ENCODE measurements at places on chromosomes 16 and 17.

DNA sequence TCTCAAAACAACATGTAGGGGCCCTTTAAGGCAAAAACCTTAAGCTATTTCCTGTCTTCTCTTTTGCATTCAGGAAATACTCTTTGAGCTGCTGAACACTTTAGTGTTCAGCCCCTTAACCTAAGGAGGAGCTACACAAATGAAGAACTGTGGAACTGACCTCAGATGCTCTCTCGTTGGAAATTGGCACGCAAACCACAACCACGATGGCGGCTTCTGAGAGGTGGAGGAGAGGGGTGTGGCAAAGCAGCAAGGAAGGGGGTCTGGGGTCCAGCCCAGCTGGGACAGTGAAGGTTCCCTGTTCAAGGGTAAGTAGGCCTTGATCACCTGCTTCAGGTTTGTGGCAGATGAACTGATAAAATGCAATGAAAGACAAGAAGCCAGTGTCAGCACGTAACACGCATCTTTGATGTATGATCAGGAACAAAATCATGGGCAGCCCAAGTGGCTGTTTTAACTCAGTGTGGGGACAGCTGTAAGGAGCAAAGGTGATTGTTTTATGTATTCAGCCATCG lies 291.6 kb upstream of the TNRC6C start:
- DNase-seq: no peak

DNA sequence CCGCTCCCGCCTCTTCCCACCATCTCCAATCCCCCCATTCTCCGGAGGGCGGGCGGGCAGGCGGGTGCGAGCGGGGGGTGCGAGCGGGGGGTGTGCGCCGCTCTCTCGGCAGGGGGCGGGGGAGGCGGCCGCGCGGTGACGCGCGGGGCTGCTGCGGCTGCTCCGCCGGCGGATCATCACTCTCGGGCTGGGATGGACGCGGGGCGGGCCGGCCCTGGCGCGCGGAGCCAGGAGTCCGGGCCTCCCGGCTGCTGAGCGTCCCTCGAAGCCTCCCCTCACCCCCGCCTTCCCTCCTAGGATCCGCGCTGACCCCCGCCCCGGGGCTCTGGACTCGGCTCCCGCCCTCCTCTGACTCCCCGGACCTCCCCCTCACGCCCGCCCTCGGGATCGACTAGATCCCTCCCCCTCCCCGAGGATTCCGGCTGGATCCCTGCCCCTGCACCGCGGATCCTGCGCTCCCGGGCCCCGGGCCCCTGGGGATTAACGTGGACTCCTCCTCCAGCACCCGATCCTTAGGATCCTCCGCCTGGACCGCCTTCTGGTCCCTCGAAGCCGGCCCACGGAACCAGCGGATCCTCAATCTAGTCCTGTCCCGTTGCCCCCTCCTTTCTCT lies 946 bp upstream of the TMEM256 start:
- peak; percentile 91 for DNase-seq

- DNase-seq: no peak
Observed at GRCh38 chr17:76720941-76721340, 5.5 kb downstream of the JMJD6 start.

DNA sequence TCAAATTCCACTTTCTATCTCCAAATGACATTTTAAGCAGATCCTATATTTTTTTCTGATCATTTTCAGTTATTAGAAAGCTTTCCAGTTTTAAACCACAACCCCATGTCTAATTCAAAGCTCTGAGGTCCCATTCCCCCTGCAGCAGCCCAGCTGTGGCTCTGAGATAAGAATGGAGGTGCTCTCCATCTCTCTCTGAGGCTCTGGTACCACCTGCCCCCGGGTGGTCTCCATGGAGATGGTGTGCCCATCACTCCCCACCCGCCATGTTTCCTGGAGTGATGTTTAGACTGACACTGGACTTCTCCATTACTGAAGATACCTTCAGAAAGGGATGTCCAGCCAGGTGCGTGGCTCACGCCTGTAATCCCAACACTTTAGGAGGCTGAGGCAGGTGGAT lies 68.1 kb upstream of the SEC14L1 start:
- no peak for DNase-seq

DNA sequence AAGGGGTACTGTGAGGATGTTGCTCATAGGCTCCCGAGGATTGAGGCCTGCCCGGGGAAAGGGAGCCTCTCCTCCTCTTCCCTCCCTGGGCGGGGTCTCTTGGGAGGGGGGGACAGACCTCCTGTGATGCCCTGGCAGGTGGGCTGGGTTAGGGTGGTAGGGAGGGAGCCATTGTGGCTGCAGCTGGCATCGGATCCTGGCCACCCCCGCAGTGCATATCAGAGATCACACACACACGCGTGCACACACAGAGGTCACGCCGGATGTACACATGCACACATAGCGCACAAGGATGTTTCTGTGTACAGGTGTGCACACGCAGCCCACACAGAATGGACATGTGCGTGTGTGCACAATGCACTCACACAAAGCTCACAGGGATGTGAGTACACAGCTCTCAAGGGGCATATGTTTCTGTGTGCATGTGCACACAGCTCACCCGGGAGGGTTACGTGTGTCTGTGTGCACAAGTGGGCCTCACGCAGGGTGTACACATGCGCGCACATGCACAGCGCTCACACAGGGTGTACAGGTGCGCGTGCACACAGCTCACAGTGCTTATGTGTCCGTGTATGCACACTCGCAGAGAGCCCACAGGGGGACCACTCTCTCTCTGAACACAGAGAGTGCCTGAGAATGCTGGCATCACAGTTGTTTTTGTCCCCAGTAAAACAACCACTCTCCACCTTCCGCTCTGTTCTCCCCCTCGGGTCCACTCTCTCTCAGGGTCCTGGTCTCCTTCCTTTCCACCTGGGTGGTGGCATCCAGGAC lies 2.4 kb downstream of the GJD3 start:
- DNase-seq: no peak

- DNase-seq: no peak
Observed at GRCh38 chr17:67696347-67696746, 21.4 kb upstream of the NOL11 start.

- no peak for DNase-seq
Observed at GRCh38 chr17:76690596-76691280, 20.0 kb downstream of the MXRA7 start.

GRCh38 chr16:566475-567372 lies at the start of gene NHLRC4:
Gene NHLRC4, plus strand, starts transcription at chr16:567005. Its CDS starts 1,043 bp downstream, at chr16:568048.
- DNase-seq: peak; percentile 65

GRCh38 chr17:40063901-40064531 lies 1.3 kb downstream of the THRA start:
- DNase-seq: no peak

DNA sequence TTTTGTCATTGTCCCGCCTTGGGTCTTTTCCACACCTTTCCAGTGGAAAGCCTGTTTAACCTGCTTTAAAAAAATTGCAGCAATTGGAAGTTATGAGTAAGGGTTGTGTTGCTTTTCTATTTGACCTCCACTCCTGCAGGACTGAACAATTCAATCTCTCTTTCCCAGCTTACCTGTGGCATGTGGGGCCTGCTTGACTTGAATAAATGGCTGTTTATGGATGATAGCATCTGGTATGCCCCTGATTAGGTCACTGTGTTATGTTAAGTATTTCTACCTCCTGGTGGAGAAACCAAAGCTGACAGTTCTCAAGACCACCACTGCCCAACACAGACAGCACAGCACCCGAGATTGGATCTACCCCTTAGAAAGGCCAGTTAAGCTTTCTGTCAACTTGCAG lies 64.8 kb upstream of the NOG start:
- DNase-seq: no peak

DNA sequence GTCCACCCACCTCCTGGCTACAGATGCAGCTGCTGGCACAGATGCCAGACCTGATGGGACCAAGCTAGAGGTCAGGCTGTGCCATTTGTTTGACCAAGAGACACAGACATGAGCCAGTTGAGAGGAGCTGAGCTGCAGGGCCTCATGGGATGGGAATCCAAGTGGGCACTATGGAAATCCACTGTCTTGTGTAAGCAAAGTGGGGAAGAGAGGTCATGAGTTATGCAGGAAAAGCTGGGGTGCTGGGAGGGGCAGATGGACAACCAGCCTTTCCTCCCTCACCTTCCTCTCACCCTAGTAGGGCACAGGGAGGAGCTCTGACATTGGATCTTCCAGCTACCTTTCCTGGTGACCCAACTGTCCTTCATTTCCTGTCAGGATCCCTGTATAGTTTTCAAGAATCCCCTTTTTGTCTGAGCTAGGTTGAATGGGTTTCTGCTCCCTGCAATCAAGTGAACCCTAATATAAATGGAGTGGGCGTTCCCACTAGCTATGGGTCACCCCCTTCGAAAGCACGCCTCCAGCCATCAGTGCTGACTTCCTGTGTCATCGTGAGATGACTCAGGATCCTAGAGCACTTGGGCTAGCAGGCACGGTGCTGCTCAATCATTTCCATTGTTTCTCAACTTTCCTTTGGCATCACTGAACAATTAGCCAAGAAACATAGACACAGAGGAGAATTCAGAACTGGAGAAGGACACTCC lies 13.6 kb downstream of the ATPAF2 start:
- peak; percentile 66 for DNase-seq

DNA sequence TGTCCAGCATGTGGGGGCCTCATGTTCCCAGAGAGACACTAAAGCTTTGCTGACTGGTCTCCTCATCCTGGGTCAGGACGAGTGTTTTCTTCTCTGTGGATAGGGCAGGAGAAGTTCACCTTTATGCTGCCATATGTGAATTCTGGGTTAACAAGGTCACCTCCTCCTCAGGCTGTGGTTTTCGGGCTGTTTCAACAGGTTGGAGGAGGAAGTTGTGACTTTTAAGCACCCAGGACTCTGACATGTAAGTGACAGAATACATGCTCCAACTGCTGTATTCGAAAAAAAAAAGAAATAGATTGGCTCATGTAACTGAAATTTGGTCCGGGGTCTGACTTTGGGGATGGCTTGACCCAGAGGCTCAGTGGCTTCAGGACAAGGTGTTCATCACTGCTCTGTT lies 54.2 kb downstream of the SNX20 start:
- DNase-seq: no peak

- peak; percentile 61 for DNase-seq
Observed at GRCh38 chr17:72614871-72615626, 477.4 kb downstream of the SLC39A11 start.

GRCh38 chr17:5762191-5762590 lies 177.9 kb upstream of the NLRP1 start:
- DNase-seq: no peak

GRCh38 chr17:74987909-74988711 lies 678 bp downstream of the CDR2L start:
- DNase-seq: peak; percentile 91

DNA sequence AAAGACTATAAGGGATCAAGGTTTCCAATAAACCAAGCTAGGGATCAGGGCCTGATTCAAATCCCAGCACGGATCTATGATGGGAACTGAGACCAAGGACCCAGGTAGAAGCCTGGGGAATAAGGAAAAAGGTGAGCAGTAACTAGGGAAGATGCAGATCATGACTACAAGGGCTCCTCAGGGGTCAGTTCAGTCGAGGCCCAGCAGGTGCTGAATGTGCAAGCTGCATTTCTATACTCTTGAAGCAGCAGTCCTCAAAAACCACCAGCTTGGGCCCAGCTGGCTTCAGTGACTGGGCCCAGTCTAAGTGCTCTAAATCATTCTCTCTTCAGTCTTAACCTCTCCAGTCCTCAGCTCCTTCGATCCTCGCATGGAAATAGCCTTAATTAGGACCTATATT lies 228.8 kb upstream of the AXIN2 start:
- no peak for DNase-seq

DNA sequence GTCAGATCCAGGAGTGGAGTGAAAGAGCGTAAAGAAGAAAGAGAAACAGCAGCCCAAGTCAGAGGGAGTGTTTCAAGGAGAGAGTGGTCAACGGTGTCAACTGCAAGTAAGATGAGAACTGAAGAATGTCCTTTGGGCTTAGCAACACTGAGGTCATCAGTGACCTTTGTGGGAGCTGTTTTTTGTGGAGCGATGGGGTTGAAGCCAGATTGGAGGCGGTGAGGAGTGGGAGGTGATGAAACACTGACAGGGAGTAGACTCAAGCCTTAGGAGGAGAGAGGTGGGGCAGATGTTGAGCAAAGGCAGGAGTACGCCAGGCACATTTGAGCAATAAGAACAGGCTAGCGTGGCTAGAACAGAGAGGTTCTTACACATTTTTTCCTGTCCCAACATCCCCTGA lies 103.7 kb upstream of the GNAO1 start:
- DNase-seq: no peak

DNA sequence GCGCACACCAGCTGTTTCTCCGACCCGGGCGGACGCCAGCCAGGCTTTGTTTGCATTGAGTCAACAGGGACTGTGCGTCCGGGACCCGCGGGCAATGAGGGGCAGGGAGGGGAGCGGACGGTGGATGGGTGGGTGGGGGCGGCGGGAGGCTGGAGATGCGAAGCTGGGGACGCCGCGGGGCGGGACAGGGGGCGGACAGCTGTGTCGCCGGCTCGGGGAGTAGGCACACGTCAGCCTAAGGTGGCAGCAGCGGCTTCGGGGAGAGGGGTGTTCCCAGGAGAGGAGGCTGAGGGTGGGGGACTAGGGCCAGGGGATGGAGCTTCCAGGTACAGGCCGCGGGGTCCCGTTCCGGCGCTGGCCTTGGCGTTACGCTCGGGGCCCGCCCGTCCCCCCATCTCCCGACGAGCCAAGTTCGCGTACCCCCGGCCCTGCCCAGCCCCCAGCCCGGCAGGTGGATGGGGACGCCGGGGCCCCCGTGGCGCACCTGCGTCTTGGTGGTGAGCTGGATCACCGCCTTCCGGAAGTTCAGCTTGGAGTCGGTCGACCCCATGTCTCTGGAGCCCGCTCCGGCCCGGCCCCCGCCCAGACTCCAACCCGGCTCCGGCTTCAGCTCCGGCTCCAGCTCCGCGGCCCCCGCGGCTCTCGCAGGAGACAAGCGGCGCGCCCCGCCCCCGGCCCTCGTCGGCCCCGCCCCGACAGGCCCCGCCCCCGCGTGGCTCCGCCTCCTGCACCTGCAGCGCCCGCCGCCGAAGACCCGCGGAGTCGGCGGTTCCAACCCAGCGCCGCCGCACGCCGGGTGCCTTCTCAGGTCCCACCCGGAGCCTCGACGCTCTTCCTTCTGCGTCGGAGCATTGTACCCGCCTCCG lies at the start of gene HID1:
TSS of gene HID1 (minus strand) at position 653 of the 866 bp plus-strand sequence. CDS start at position 550, 103 bp downstream.
- DNase-seq: peak; percentile 68

Data from GM03348 (cell line).